Choroid plexus epithelial cell (primary cell): ENCODE measurements at places on chromosomes 1 and 21.

- DNase-seq, result no peak
Measured at GRCh38 chr1:228996281-228996680, 261.0 kb downstream of the RHOU start.

GRCh38 chr1:110916669-110917306 is 43.8 kb downstream of the CD53 start:
- peak; percentile 17 for DNase-seq

DNA sequence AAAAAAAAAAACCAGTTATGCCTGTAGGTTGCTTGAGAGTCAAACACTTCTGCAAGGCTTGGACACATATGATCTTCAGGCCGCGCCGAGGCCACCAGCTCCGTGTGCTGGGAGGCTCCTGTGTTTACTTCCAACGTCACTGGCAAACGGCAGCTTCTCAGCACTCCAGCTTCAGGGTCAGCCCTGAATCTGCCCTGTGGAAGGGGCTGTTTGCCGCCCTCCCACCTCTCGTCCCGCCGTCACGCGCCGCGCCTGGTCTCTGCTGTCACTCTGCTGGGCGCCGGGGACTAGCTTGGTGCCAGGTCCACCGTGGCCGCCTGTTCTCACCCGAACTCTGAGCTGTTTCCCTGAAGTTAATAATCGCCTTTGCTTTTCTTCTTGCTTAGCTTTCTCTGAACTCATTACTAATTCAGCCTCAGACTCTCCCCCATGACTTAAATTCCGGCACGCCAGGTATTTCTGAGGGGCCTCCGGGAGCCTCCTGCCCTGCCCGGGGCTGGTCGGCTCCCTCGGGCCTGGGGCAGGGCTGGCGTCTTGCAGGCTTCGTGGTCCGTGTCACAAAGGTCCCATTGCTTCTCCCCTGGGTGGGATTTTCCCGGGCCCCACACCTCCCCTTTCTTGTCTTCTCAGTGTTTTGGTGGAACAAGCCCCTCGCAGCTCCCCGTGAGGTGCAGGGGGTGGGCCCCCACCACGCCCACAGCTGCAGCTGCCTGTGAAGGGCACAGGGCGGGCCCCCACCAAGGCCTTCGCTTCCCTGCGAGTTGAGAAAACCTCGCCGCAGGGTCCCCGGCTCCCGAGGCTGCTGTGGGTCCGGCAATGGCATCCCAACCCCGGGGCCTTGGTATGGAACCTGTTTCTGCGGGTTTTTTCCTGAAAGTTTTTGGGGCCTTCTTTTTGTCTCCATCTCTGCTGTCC is 14.6 kb upstream of the C1orf159 start:
- DNase-seq, result no peak

DNA sequence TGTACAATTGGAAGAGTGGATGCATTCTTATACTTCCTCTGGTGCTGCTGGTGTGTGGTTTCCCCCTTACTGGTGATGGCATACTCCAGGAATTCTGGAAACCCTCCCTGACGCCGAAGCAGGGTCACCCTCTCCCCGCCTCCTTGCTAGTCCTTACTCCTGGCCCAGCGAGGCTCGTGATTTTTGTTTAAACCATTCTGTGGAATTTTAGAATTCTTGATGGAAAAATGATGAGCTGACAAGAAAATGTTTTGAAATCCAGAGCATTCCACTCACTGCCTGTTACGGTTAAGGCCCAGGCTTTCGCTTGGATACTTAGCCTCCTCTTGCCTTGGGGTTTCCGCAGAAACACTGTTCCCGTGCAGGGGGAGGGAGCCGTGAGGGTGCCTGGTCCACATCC is 41.1 kb downstream of the IL6R start:
- DNase-seq, result peak; percentile 90

DNA sequence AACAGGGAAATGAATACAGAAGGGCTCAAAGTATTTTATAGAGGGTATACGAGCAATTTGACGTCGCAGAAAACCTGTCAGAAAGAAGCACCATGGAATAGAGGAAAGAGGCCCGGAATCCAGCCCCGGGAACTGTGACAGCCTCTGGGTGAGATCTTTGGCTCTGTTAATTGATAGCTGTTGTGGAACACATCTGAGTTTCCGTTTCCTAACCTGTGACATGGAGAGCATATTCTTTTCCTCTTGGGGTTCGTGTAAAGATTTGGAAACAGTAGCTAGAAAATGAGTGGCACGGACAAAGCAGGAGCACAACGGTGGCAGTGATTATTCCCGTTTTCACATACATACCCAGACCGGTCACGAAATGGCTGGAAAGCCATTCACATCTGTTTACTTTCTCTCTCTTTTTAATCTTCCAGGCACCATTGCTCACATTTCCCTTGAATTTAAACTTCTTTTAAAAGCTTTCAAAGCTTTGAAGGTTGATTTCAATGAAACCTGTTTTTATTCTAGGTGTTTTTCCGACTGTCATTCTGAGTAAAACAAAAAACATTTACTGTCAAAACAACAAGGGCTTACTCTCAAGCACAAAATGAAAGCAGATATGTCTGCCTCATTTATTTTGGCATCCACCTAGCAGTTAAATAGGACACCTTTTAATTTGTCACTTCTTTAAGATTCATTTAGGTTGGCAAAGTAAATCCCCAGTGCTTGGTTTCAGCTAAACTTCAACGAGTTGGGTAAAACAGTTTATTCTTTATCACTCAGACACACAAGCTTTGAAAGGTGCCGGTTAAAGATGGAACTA is 26.7 kb upstream of the C8B start:
- DNase-seq, result no peak

DNA sequence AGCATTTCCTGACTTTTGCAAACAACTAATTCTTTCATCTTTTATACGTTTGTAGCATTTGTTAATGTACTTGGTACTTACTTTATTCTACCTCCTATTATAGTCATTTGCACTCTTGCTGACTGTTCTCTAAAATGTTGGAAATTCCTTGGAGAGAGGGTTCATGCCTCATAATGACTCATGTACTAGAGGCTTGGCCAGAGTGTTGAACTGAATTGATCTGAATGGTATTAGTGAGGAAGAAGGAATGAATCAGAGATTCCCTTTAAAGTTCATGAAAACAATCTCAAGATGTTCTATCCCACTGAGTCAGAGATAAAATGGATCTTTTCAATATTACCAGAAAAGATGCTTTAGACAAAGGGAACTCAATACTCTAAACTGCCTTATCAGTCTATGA is 383.4 kb downstream of the SEC16B start:
- DNase-seq, result peak; percentile 60

GRCh38 chr1:93651695-93652094 is 29.9 kb downstream of the BCAR3 start:
- no peak for DNase-seq

DNA sequence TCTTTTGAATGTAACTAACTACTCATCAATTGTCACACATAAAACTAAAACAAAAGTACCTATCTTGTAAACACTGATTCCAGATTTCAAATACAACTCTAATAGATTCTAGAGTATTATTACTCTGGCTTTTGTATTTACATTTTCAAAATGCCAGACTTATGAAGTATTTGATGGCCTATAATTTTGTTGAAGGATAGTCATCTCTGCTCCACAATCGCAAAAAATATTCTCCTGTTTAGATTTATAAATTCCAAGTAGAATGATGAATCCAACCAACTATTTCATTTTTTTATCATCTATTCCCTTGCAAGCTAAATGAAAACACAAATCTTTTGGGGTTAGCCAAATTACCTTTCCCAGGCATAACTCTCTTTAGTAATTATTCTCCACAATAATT is 75.0 kb upstream of the GUCA2A start:
- DNase-seq, result no peak

DNA sequence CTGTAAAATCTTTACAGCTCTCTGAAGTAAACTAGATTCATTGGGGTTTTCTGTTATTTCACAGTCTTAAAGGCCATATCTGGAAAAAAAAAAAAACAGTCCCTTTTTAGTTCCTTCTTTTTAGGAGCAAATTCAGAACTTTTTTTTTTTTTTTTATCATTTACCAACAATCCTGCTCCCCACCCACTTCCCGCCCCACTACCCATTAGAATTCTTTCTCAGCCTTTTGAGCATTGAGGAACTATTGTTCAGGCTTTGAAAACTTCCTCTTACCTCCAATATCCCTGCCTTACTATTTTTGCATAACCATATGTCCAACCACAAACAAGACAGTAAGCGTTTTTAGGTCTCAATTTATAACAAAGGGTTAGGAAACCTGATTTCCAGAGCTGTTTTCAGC is 330.1 kb downstream of the PLPP3 start:
- DNase-seq, result no peak

- no peak for DNase-seq
Measured at GRCh38 chr1:192789871-192790270, 19.0 kb upstream of the RGS2 start.

DNA sequence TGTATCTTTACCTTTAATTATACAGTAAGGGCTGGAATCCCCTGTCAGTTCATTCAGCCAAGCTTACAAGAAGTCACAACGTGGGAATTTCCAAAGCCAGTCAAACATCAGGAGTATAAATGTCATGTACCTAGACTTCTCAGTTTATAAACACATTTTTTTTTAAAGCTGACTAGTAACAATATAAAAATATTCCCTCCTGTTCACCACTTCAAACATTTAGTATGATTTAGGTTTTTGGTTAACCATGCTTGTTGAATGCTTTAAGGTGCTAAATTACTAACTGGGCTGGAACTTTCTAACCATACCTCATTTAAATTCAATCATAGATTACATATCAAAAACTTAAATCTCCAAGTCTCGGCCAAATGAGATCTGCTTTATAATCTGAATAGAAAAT is 44.0 kb downstream of the JAK1 start:
- no peak for DNase-seq

DNA sequence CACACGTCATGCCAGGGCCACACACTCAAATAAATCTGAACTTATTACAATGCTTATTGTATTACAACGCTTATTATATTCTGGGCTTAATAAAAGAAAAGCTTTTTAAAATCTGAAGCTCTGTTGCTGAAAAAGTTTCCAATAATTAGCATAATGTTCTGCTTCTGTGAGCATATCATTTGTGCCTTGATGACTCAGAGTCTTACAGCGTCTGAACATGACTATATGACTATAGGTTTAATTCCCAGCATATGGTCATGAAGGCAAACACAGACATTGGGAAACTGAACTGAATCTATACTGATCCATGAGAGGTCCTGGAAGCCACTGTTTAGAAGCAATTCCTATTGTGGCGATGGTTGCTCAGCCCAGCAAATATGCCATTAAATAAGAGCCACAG is 66.3 kb downstream of the SIM2 start:
- DNase-seq, result no peak

- DNase-seq, result no peak
Measured at GRCh38 chr1:41446851-41447610, 37.5 kb downstream of the EDN2 start.

GRCh38 chr1:95252422-95252821 is 18.4 kb downstream of the RWDD3 start:
- no peak for DNase-seq

GRCh38 chr1:53617851-53618499 is 121.0 kb downstream of the GLIS1 start:
- DNase-seq, result no peak
